DMS 273 treated with DMSO at 0.1 percent for 48 hours (cell line): ENCODE measurements at places on chromosomes 6 and 20.

- peak; percentile 42 for DNase-seq
Observed at GRCh38 chr20:39850821-39851330, 838.2 kb downstream of the MAFB start.

- no peak for DNase-seq
Observed at GRCh38 chr6:133170602-133171001, 70.6 kb upstream of the EYA4 start.

DNA sequence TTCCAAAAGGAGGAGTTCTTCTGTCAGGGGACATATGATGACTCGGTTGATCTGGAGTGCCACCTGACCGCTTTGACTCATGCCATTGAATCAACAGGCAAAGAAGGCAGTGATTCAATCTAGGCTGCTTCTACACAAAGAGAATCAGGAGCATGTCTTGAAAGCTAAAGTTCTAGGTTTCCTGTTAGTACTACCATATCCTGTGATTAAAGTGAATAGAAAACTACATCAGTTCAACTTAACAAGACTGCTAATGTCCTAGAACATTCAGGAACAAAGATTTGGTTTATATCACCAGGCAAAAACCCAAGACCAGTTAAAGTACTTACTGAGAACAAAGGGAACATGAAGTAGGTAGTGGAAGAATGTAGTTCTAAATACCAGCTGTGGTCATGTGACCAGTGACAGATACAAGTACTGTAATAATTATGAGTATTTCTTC lies 216.8 kb upstream of the SGK1 start:
- DNase-seq: no peak

- DNase-seq: no peak
Observed at GRCh38 chr20:2004171-2004570, 10.3 kb upstream of the PDYN start.

GRCh38 chr6:18326001-18326400 lies 61.1 kb upstream of the RNF144B start:
- DNase-seq: no peak

DNA sequence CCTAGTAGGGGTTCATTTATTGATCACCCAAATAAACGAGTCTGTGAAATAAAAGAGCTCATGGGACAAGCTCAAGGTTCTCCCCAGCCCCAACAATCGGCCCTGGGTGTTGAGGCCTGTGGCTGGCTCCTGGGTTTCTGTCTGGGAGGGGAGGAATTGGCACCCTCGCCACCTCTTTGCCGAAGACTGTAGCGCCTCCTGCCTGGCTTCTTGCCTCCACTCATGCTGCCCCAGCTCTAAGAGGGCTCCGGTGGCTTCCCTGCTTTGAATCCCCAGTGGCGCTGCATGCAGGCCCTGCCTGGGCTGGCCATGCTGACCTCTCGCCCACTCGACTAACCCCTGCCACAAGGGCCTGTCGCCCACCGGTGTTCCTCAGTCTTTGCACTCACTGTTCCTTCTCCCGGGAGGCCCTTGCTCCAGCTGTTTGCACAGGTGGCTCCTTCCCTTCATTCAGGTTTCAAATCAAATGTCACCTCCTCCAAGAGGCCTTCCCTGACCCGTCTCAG lies 5.4 kb downstream of the MLN start:
- no peak for DNase-seq
